ENCODE measurements at places on chromosomes 11 and 22.

GRCh38 chr11:86696451-86696850, 24.0 kb upstream of the ME3 start:
- DNase-seq: no peak

DNA sequence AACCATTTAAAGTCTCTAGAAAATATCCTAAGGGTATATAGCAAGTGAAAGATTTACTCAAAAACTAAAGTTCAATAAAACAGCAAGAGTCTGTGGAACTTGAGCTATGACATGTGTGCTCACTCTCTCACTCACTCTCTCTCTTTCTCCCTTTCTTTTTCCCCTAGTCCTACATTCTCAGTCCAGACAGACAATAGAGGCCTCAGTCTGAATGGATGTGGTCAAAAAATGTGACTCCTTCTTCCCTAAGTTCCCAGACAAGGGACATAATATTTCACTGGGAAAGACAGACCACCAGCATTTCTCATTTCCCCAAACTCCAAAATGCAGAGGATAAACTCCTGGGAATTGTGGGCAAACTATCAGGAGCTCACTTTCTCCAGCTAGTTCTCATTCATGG, 17.6 kb upstream of the APLNR start:
- DNase-seq: no peak

DNA sequence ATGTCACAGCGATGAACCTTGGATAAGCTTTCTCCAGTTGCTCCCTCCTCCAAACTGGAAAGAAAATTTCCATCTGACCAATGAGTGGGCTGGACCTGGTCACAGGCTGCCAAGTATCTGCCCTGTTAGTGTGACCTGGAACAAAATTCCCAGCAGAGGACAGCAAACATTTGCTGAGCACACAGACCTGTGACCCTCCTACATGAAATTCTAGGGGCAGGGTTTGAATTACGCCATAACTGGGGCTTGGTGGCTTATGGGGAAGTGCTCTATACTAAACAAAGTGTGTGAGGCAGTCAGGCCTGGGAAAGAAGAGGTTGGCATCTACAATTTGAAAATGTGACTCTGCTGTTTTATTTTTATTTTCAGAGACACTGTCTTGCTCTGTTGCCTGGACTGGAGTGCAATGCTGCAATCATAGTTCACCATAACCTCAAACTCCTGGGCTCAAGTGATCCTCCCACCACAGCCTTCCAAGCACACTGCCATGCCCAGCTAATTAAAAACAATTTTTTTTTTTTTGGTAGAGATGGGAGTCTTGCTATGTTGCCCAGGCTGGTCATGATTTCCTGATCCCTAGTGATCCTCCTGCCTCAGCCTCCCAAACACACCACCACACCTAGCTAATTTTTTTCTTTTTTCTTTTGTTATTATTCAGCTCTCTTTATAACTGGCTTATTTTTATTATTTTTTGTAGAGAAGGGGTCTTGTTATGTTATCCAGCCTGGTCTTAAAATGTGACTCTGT, 13.6 kb upstream of the XBP1 start:
- no peak for DNase-seq

DNA sequence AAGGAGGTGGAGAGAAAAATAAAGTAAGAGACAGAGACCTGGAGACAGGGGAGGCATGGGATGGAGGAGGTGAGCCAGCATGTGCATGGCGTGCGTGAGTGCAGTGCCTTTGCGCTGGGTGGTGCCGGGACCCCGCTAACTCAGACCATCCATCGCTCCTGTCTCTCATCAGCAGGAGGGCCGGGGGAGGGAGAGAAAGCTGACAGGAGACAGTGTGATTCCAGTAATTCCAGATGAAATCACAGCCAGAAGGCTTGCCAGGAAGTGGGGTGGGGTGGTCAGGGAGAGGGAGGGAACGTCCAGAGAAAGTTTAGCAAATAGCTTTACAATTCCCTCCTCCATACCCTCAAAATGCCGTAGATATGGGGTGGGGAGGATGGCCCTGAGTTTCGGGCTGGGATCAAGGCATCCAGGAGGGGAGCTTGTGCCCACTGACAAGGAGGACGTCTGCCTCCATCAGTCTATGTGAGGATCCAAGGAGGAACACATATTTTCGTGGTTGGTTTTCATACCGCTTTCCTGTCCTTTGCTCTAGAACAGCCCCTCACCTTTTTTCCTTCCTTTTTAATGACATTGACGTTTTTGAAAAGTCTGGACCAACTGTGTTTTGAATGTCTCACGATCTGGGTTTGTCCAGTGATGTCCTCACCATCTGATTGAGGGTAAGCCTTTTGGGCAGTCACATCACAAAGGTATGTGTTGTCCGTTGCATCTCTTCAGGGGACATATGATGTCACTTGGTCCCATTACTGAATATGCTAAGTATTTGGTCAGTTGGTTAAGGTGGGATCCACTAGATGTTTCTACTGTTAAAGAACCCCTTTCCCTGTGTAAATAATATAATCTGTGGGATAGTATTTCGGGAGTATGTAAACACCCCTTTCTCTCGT, 567.3 kb downstream of the MIAT start:
- peak; percentile 83 for DNase-seq

DNA sequence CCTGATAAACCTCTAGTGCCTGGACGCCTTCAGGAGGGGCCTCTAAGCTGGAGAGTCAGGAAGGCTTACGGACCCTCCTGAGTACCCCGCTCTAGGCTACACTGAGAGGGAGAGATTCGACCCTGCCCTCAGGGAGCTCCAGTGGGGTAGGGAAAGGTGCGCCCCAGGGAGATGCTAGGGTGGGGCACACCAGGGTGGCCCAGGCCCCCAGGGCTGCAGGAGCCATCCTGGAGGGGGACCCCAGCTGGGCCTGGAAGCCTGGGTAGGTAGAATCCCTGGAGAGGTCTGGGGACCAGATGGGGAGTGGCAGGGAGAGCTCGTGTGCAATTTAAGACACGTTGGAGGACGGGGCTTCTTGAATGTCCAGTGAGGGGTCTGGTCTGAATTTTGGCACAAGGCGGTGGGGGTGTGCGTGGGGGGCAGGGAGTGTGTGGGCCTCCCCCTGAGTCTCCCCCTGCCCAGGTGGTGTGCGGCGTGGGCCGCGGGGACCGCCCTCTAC, 4.7 kb downstream of the CARNS1 start:
- DNase-seq: no peak

DNA sequence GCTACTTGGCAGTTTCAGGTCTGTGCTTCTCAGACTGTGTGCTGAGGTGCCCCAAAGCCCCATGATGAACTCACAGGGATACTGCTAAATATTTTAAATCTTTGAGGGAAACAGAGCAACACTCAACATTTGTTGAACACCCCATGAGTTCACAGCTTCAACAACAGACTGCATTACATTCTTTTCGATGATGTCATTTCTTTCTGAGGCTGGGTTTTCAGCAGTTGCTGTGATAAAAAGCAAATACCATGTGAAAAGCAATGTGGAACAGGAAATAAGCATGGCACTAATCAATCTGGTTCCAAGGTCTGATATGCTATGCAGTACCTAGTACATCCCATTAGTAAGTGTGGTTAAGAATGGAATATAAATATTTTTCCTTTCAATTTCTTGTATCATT, 82.7 kb downstream of the RPL27A start:
- DNase-seq: peak; percentile 86

- no peak for DNase-seq
These were observed 3.3 kb downstream of the KCNQ1 start for GRCh38 chr11:2447951-2448650.

- no peak for DNase-seq
These were observed 34.5 kb downstream of the SPATA19 start for GRCh38 chr11:133810766-133811165.

- peak; percentile 17 for DNase-seq
These were observed 3.1 kb upstream of the TMEM109 start for GRCh38 chr11:60910711-60911380.

GRCh38 chr11:62707277-62707861, at the start of the genes BSCL2 and GNG3:
Gene BSCL2 (minus strand): TSS chr11:62707424. CDS start chr11:62707195, 229 bp downstream.
Gene GNG3 (plus strand): TSS chr11:62707676. CDS start chr11:62708296, 620 bp downstream.
- DNase-seq: no peak

DNA sequence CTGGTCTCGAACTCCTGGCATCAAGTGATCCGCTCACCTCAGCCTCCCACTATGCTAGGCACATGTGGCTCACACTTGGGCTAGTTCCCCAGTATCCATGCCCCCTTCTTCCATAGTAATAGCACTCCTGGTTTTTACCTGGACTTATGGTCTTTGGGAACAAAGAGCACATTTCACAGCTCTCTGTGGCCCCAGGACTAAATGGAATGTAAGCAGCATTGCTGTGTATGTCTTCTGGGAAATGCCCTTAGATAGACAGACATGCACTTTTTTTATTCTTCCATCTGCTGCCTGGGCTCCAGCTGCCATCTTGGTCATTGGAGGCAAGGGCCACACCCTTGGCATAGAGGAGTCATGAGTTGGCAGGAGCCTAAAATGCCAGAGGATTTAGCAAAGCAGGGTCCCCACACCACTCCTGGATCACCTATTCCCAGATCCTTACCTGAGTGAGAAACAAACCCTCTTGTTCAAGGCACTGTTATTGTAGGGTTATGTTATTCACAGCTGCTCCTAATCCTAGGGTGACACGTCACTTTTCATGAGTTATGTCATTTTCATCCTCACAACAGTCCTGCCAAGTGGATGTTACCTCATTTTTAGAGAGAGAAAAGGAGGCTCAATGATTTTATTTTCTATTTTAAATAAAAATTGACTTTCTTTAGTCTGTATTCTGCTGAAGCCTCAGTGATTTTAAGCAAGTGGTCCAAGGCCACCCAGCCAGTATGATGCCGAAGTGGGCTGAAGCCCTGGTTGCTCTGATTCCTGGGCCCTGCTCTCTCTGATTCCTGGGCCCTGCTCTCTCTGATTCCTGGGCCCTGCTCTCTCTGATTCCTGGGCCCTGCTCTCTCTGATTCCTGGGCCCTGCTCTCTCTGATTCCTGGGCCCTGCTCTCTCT, 15.7 kb upstream of the GDPD5 start:
- DNase-seq: no peak

- peak; percentile 80 for DNase-seq
These were observed 653 bp downstream of the IL18BP start for GRCh38 chr11:71999362-71999761.

DNA sequence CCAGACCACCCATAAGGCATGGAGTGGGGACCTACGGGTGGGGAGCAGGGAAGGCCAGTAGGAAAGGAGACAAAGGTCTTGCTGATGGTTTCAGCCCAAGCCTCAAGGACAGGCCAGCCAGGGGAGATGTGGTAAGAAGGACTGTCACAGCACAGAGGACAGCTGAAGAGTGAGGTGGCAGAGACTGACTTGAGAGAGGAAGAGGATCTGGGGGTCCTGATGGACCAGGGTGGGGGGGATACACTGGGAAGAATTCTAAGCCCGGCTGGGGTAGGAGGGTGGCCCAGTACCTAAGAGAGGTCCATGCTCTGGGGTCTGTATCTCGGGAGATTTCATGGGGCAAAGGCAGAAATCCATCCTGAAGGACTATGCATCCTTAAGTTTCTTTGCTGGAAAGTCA, 66.1 kb upstream of the THY1 start:
- no peak for DNase-seq

DNA sequence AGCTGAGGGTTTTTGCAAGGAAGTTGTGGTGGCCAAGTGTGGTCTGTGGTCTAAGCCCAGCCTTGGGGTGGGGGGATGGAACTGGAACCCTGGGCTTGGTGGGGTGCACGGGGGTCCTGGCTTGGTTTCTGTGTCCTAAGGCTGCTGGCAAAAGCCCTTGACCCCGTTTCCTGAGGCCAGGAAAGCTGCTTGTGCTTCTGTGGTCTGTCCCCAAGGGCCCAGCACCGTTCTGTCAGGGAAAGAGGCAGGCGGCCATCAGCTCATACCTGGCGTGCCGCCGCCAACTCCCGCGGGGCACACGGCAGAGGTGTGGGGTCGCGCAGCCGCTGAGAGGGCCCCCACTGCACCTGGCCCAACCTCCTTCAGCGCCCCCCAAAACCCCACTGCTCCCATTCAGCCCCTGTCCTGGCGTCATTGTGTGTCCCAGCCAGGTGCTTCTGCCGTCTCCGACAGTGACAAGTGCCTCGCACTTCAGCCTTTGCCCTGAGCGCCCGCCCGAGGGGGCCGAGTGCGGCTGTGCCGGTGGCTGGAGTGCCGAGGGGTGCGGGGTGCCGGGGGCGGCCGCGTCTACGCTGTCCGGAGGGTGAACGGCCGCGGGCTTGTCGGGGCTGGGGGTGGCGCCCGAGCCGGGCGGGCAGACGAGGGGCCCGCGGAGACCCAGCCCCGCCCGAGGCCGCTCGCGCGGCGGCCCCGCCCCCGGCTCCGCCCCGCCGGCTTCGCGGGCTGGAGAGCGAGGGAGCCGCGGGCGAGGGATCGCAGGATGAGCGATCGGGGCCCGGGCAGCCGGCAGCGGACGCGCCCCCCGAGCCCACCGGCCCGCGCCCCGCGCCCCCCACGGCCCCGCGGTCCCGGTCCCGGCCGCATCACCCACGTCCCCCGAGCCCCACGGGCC, at the start of gene CNIH2:
TSS of gene CNIH2 (plus strand) at position 705 of the 892 bp plus-strand sequence. CDS start 282 bp downstream, outside the sequence.
- peak; percentile 32 for DNase-seq

GRCh38 chr11:1230121-1230455, 7.2 kb downstream of the MUC5B start:
- no peak for DNase-seq

DNA sequence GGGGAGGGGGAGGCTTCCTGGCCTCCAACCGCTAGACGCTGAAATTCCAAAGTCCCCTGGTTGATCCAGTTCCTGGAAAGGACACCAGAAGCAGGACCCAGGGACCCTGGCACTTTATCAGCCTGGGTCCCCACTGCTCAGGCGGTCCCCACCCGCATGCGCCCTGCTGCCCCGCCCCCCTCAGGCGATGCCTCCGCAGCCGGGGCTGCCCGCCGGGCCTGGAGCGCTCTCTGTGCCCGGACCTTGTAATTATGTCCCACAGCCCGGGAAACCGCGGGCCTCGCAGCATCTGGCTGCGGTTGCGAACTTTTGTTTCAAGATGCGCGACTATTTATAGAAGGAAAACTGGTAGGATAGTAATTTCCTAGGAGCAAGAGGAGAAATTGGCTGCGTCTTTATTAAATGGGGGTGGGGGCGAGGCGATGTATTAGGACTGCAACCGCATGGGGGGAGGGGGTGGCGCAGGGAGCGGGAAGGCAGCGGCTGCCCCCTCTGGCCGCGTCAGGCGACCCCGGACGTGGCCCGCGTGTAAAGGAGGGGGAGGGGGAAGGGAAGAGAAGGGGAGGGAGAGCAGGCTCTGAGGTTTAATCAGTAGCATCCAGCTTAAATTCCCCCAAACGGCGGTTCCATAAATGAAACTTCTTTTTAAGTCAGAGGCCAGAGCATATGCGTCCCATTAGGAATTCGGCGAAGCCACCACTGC, 6.1 kb downstream of the WNT7B start:
- DNase-seq: peak; percentile 58

GRCh38 chr11:94705891-94706615, 62.1 kb upstream of the AMOTL1 start:
- DNase-seq: peak; percentile 41

GRCh38 chr11:31786996-31787685, 24.0 kb downstream of the PAX6 start:
- no peak for DNase-seq

GRCh38 chr11:6656584-6656915, 941 bp upstream of the DCHS1 start:
- DNase-seq: no peak

Data from EH (cell line).